Activated naive CD4-positive, alpha-beta T cell treated with anti-CD3 and anti-CD28 coated beads, Interleukin-2, amount 50 U/mL, for 16 hours (primary cell): ENCODE measurements at places on chromosomes 4 and X.

- no peak for DNase-seq
Observed at GRCh38 chr4:1044469-1045192, 33.2 kb downstream of the FGFRL1 start.

- DNase-seq: no peak
Observed at GRCh38 chr4:118235566-118236120, 117.2 kb downstream of the PRSS12 start.

DNA sequence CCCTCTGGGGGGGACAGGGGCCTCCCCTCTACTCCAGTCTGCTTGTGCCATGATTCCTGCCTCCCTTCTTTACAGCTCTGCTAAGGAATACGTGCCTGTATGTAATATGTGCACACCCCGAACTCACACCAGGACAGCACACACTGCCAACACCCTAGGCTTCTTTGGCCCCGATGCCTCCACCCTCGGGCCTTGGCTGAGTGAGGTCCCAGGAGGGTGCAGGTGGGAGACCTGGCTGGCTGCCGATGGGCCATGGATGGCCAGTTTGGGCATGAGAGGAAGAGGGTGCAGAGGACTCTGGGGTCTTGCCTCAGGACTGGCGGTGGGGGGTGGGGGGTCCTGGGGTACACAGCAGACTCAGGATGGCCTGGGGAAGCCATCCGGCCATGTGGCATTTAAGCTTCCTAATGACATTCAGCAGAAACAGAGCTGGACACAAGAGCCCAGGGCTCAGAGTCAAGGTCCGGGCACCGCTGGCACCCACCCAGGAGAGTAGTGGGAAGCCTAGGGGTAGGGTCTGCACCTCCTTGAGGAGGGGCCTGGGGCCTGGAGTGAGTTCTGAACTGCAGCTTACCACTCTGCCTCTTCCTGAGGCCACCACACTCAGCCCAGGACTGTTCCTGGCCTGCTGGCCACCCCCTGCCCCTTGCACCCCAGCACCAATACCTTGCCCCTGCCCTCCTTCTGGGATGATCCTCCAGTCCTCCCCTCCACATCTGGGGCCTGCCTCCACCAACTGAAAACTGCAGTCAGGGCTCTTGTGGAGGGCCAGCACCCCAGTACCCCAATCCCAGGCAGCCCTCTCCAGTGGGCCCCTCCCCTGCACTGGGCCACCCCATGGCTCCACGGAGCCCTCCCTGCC is 2.1 kb upstream of the PCGF3 start:
- DNase-seq: no peak

DNA sequence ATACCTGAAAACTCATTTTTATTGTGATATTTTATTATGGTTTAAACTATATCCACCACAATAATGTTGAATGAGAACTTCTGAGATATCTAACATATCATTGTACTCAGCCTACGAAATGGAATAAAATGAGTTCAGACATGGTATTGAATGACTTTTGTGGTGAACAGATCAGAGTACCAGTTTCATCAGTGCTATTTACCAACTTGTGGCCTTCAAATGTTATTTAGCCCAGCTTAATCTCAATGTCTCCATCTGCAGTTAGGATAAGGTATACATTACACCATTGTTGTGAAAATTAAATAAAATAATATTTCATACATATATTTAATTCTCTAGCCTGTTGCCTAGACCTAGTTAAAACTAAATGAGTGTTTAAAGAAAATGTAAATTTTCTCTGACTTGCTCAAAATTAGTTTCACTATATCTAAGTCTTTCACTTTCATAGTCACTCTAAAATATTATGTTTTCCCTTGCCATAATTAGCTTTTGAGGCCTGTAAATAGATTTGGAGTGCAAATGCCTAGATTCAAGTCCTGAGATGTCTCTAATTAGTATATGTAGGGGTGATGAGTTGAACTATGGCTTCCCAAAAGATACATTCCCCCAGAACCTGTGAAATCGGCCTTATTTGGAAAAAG is 594.2 kb downstream of the STPG2 start:
- no peak for DNase-seq
